Urothelium cell line (cell line): ENCODE measurements at places on chromosomes 11 and 22.

GRCh38 chr11:4430051-4430450 lies 19.0 kb upstream of the OR52K2 start:
- DNase-seq = no peak

- no peak for DNase-seq
These were observed 36.8 kb downstream of the MN1 start for GRCh38 chr22:27764722-27765236.

DNA sequence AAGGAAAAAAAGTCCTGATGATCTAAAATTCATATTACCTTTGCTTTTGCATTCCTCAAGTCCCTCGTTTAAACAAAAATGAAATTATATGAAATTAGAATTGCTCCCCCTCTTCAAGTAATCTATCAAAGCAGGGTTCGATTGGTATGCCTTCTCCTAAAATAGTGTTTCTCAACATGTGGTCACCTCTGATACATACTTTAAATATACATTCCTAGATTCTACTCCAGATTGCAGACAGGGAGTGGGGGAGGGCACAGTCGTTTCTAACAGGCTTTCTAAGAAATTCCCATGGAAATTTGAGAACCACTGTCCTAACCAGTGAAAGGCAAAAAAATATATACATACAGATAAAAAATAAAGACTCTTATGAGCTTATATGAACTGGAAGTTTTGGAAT lies 22.6 kb upstream of the IRAG1 start:
- no peak for DNase-seq

- DNase-seq = no peak
These were observed 197.1 kb downstream of the ETS1 start for GRCh38 chr11:128390246-128390645.

DNA sequence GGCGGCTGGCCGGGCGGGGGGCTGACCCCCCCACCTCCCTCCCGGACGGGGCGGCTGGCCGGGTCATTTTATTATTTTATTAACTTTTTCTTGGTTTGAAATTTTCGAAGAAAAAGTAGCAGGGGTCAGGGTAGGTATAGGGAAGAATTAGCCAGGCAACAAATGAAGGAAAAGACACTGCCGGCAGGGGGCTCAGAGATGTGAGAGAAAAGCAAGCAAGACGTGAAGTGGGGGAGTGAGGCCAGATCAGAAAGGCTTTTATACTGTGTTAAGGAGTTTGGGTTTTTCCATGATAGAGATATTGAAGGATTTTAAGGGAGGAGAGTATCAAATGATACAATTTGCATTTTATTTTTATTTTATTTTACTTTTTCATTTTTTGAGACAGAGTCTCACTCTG lies 19.0 kb downstream of the RNF214 start:
- no peak for DNase-seq

GRCh38 chr22:40385036-40385782 lies 14.8 kb downstream of the SGSM3 start:
- DNase-seq = no peak

GRCh38 chr11:1881442-1882264 lies 10.0 kb downstream of the PRR33 start:
- DNase-seq = no peak

- no peak for DNase-seq
These were observed 1.5 kb downstream of the JAM3 start for GRCh38 chr11:134070342-134070845.

- no peak for DNase-seq
These were observed 2.9 kb upstream of the CTSC start for GRCh38 chr11:88340366-88340935.

GRCh38 chr22:36830601-36831000 lies 13.8 kb upstream of the PVALB start:
- no peak for DNase-seq

DNA sequence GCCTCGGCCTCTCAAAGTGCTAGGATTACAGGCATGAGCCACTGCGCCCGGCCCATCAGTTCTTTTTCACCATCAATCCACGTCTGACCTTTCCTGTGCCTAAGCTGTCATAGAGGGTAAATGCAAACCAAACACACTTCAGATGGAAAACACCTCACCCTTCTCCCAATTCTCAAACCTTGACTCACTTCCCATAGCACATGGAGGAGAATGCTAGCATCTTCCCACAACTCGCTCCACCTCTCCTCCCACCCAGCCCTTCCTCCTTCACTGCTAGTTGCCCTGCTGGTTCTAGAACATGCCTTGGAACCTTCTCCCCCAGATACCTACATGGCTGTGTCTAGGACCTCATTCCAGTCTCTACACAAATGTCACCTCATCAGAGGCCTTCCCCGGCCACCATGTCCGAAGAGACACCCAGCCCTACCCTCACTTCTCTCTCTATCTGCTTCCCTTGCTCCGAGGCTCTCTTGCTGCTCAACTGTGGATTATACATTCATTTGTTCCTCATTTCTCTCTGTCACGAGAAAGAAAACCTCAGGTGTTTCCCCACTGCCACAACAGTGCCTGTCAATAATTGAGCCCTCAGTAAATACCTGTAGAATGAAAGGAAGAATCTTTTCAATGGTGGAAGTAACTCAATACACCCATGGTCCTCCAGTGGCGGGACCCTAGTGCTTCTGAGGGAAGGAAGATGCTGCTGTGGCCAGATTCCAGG lies 21.3 kb upstream of the NCF4 start:
- peak; percentile 68 for DNase-seq

GRCh38 chr11:13339195-13340153 lies 61.9 kb downstream of the BMAL1 start:
- DNase-seq = peak; percentile 88

GRCh38 chr11:90701716-90702115 lies 478.9 kb upstream of the CHORDC1 start:
- DNase-seq = no peak

- no peak for DNase-seq
These were observed 19.5 kb upstream of the SLC22A12 start for GRCh38 chr11:64571410-64572091.

GRCh38 chr11:60859616-60860250 lies 4.0 kb upstream of the PTGDR2 start:
- DNase-seq = no peak

GRCh38 chr22:17754233-17754925 lies 19.9 kb downstream of the BID start:
- no peak for DNase-seq

DNA sequence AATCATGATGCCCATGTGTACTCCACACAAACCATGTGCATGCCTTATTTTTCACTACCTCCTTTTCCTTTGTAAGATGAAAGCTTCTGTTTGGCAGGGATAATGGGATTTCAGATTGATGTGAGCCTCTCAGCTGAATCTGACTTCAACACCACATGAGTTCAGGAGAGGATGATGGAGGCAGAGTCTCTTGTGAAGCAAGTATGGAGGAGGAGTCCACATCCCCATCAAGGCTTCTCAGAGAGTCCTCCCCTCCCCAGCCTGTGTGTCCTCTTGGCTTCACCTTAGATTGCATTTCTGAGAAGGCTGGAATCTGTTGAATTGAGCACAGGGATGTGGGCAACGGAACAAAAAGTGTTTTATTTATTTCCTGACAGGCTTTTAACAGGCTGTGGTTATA lies 370.4 kb downstream of the FAT3 start:
- DNase-seq = no peak

DNA sequence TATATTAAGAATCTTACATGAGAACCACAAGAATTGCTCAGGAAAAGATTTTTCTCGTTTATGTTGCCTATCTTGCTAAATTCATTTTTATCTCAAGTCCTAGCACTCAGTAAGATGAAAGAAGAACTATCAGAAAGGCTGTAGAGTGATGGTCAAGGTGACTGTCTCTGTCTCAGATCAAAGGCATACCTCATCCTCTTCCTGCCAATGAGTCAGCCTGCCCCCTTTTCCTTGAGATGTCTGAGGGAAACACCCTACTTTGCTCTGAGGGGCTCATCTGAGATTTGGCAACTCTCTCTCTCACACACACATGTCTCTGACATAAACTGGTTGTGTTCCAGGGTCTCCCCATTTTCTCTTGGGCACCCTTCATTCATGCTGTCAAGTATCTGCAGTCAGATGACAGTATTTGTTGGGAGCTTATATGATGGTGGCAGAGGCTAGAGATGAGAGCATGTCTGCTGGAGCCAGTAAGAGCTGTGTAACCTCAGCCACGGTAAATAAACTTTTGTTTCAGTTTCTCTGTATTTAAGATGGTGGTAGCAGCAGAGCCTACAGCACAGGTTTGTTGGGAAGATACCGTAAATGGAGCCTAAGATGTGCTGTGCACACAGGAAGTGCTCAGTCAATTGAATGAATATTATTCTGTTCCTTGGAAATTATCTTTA lies 1.6 kb downstream of the MMP27 start:
- no peak for DNase-seq

GRCh38 chr11:114160894-114161293 lies 101.4 kb downstream of the ZBTB16 start:
- DNase-seq = no peak

- no peak for DNase-seq
These were observed 71.9 kb downstream of the NFAM1 start for GRCh38 chr22:42360348-42360747.

- peak; percentile 19 for DNase-seq
These were observed 97.2 kb downstream of the PIWIL4 start for GRCh38 chr11:94664346-94664745.

DNA sequence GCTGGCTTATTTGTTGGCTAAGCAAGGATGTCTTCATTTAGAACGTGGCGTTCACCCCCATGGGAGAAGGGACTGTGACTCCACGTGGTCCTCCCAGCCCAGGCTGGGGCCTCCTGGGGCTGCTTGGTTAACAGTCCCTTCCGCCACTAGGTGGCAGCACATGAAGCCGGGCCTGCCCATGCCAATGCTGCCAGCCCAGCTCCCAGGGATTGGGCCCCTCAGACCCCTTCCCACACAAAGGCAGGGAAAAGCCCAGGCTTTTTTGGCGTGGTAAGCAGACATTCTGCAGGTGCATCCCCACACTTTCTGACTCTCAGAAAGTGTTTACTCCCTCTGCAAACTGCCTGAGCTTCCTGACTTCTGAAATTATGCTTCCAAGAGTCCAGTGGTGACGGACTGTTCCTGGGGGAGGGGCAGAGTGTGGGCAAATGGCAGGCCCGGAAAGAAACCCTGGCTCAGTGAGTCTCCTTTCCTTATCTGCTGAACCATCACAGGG lies 3.1 kb downstream of the CBX6 start:
- DNase-seq = peak; percentile 87

DNA sequence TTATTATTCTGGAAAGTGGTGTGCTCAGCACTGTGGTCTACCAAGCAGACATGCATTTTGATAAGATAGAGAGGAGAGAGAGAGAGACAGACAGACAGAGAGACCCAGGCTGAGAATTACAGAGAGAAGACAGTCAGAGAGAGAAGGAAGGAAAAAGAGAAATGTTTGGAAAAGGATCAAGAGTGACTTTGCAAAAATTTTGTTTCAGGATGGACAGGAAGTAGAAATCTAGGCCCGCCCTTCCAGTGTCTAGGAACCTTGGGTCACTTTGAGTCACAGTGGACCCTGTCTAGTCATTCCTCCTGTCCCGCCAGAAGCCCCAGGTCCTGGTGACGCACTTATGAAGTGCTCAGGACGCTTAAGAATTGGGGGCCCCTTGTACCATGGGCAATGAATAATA lies 166.7 kb downstream of the ST3GAL4 start:
- DNase-seq = no peak

DNA sequence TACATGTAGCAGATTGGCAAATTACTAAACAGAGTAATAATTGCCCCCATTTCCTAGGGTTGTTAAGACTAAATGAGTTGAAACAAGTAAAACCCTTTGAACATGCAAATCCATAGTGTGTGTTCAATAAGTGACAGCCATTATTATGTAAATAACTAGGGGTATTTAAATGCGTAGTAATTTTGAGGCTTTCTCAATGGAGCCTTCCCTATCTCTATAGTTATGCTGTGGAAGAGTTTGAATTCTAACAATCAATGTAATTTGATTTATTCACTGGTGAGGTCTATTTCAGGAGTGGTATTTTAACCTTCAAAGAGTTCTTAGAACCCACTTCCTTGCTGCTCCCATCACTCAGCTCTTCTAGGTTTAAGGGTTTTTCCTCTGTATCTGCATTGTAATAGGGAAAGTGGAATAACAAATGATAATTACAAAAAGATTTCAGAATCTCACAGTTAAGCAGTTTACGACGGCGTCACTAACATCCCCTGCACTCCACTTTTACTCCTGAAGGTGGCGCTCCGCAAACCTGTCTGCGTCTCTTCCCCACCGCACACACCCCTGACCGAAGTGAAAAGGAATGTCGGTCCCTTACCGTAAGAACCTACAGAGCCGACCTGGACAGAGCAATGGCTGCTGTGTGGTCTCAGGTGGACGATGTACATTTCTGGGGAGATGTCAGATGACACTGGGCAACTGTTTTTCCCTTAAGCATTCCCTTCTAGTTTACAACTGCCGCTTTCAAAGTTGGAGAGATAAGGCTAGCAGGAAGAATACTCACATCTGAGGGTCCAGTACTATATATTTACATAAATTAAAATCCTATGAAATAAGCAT lies 80.8 kb downstream of the ZC3H12C start:
- peak; percentile 77 for DNase-seq

DNA sequence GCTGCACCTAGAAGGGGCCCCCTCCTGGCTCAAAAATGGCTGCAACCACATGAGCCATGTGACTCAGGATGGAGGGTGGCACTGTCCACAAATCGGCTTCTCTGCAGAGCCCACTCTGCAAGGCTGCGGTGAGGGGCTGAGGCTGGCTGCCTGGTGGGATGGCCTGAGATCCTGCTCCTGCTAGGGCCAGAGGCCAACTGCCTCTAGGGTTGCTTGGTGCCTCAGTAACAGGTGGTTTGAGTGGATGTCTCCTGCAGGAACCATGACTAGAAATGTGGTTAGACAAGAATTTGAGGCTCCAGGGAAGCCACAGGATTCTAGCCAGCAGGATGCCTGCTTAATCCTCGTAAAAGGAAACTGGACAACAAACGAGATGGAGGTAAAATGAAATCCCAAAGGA lies 17.1 kb downstream of the PATZ1 start:
- no peak for DNase-seq
